GM04503 (cell line): ENCODE measurements at places on chromosomes 2 and 18.

GRCh38 chr2:219722276-219722879, 94.9 kb downstream of the SLC4A3 start:
- no peak for DNase-seq

GRCh38 chr18:73638709-73639108, 508.9 kb downstream of the FBXO15 start:
- DNase-seq = no peak

- DNase-seq = no peak
Measured at GRCh38 chr2:58740426-58740825, 499.3 kb upstream of the FANCL start.

DNA sequence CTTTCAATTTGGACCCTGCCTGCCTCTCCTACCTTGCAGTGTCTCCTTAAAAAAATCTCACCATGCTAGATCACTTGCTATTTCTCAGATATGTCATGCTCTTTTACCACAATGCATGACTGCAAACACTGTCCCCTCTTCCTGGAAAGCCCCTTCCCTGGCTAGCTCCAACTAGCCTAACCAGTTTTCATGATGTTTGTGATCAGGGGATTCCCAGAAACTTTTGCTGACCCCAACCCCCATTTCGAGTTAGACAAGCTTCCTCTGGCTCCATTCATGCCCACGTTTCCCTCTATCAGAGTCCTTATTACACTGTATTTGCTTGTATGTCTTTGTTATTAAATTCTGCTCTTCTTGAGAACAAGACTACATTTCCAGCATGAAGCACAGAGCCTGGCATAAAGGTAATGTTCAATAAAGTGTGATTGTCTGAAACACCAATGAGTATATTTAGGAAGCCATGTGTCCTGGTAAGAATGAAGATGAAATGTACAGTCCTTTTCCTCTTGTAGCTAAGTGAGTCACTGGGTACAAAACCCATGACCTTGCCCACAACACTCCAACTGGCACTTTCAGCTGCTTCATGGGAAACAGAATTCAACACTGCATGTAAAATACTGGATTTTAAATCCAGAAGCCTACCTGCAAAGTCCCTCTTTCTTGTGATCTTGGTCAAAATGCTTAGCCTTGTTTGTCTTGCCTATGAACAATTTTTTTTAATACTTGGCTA, 62.0 kb upstream of the ATL2 start:
- DNase-seq = no peak

- DNase-seq = no peak
Measured at GRCh38 chr18:43735570-43735969, 458.3 kb upstream of the SYT4 start.

GRCh38 chr2:15731889-15732271, 140.2 kb downstream of the DDX1 start:
- no peak for DNase-seq

DNA sequence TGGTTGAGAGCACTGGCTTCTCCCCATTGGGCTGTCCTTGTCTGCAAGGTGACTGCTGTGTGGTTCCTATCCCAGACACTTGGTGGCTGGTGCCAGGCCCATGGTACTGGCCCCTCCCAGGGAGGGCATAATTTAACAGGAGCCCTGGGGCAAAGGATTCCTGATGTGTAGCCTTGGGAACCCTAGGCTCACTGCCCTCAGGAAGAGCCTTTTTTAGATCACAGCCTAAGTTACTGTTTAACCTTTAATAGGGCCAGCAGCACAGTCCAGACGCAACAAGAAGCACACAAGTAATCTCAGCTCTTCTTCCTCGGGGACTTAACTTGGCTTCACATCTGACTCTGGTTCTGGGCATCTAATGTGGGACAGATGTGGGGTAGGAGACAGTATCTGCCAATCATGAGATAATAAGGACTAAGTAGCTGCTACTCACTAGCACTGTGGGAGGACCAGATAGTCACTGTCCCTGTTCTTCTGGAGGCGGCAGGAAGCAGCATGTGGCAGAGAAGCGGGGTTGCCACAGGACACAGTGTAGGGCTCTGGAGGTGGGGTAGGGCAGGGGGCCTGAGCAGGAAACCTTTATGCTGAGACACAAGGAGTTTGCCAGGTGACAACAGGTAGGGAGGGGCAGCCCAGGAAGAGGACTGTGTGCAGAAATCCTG, 136.3 kb downstream of the TMEM17 start:
- DNase-seq = no peak

GRCh38 chr2:120559401-120559800, 176.3 kb upstream of the GLI2 start:
- peak; percentile 99 for DNase-seq

- no peak for DNase-seq
Measured at GRCh38 chr2:52390651-52391050, 1358.7 kb upstream of the NRXN1 start.

DNA sequence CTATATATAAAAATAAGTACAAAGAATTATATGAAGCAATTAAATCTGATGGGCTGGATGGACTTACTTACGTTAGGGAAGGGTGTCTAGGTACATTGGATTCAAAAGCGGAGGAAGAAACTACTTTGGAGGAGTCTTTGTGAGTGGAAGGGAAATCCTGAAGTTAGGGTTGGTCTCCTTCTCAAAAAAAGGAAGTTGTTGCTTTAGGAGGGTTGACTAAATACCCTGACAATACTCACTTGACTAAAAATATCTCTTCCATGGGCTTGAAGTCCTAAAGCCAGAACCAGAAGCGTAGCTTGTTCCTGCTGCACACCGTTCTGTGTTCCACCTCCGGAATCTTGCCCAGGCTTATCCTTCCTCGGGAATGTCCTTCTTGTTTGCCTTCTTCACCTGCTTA, 143.3 kb upstream of the ZEB2 start:
- DNase-seq = no peak

DNA sequence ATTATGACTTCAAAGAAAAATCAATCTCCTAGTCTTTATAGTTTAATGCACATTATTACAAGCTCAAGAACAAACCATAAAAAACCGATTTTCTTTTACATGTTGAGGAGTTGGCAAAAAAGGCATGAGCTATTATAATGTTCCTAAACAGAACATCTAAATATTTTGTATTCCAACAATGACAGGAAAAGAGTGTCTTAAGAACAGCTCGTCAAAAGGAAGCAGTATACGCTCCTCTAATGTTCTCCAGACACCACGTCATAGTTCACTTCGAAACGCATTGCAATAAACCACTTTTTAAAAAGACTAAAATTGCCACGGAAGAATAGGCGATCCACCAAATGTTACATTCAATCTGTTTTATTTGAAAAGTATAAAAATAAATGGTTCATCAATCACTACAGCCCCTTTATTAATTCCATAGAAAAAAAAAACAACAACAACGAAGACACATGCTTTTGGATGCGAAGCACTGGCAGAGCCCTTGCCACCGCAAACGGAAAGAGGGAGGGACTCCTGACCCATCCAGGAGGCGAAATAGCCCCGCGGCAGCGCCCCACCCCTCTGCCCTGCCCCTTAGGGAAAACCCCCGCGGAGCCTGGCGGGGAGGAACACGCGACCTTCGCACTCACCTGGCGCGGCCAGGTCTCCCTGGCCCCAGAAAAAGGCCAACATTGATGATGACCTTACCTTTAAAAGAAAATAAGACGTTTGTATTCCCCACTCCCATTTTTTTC, 45.8 kb downstream of the MBP start:
- no peak for DNase-seq

DNA sequence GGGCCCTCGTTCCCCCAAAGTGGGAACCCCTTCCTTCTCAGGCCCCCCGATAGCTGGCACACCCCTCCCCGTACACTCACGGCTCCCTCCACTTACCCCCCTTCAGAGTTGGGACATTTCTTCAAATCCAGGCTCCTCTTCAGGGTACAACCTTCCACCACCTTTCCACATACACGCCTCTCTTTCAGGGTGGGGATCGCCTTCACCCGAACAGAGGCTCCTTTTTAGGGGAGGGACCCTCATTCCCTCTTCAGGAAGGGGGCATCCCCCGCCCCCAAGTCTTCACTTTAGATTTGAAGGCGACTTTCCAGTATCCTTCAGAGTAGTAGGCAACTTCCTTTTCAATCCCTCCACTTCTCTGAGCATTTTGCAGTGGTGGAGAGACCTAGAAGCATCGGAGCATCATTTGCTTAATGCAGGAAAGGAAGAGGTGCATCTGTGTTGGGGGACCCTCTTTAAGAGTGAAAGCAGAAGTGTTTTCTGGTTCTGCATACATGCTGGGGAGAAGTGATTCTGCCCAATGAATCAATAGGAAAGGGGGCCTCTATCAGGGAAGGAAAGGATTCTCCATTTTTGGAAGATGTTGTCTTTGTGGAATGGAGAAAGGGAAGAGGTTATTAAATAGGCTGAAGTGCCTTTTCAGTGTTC, 845 bp downstream of the EML4 start:
- no peak for DNase-seq

GRCh38 chr18:10304853-10305252, 149.6 kb upstream of the APCDD1 start:
- peak; percentile 78 for DNase-seq

DNA sequence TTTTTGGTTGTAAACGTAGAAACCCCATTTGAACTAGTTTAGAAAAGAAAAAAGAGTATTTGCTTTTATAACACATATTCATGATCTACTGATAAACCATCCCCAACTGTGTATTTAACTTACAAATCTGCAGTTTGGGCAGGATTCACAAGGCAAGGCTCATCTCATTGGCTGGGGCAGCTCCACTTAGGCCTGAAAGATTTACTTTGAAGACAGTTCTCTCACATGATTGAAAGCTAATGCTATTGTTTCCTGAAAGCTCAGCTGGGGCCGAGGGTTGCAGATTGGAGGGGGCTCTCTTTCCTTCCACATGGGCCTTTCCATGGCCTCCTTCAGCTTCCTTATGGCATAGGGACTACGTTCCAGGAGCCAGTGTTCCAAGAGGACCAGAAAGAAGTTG, 47.4 kb downstream of the ARHGAP15 start:
- no peak for DNase-seq

DNA sequence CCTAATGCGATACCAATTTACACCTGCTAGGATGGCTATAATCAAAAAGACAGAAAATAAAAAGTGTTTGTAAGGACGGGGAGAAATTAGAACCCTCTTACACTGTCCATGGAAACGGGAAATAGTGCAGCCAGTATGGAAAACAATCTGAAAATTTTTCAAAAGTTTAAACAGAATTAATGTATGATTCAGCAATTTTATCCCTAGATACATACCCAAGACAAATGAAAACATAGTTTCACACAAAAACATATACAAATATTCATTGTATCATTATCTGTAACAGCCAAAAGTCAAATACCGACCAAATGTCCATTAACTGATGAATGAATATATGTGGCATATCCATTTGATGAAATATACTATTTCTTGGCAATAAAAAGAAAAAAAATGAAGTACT, 313.5 kb upstream of the GYPC start:
- DNase-seq = no peak

DNA sequence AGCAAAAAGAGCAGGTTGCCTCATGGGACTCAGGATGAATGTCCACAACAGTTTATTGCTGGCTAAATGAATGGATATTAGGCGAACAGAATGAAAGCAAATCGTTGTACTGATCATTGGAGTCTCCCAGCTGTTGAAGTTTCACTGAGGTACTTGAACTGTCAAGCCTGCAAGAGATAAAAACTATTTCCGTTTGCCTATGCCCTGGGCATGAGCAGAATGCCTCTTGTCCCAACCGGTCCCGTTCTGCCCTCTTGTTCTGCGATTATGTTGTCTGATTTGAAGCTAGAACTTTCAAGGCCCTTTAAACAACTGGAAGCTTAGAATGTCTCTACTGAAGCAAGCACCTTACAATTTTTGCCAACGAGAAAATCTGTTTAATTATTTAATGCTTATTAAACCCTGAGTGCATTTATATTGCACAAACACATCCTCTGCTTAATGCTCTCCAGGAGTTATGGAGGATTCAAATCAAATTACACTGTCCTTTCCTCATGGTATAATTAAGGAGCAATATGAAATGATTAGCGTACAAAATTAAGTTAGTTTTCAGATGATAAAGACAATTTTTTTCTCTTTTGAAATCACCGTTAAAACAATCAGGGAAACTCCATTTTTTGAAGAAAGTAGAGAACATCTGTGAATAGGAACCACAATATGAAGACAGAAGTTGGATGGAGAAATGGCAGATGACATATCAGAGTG, 17.7 kb downstream of the QPCT start:
- no peak for DNase-seq

- no peak for DNase-seq
Measured at GRCh38 chr2:68837164-68837860, 33.9 kb downstream of the BMP10 start.

DNA sequence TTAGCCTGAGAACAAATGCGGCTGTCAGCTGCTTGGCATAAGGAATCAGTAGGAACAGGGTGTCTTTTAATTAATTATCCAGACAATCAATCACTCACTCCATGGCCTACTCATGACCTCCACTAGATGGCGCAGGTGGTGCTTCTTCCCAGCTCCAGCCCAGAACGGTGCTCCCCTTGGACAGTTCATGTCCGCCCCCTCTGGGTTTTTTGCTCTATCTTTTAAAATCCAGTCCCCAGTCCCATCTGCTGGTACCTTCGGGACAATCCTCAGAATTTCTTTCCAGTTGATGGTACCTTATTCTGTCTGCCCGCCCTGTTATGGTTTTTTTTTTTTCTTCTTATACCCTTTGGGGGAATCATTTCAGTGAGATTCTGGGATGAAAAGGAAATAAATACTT, 99.8 kb downstream of the CACNB4 start:
- DNase-seq = no peak

GRCh38 chr2:233598952-233599351, 18.5 kb upstream of the UGT1A8 start:
- no peak for DNase-seq

DNA sequence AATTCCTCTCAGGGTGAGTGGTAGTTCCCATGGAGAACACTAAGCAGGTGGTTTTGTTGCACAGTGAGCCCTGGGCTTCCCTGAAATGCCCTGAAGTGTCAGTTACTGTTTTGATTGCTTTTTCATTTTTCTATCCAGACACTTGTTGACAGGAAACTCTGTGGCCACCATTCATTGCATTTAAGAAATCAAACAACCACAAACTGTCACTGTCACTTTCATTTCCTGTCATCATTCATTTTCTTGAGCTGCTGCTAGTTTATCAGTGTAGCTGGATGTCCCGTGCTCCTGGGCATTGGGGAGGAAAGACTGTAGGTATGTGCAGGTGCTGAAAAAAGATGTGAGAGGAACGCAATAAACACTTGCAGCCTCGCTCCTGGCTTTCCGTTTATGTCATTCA, 891.6 kb upstream of the ZEB2 start:
- DNase-seq = no peak

- DNase-seq = no peak
Measured at GRCh38 chr18:35467624-35468016, 30.1 kb downstream of the INO80C start.
